GM12878 (cell line): ENCODE measurements at places on chromosomes 16 and 17. TPM values are rescaled to one million over a fixed set of nuclear protein-coding genes. Genes with fewer than 3 reads are reported as not detected.
A peak's percentile ranks its signal among the peaks of the same experiment; 100 is the strongest.

Gene CARD14
- total RNA-seq, result not detected in 2 replicates

Gene GRAPL
- 29.3 and 32.4 TPM in 2 replicates for total RNA-seq

DNA sequence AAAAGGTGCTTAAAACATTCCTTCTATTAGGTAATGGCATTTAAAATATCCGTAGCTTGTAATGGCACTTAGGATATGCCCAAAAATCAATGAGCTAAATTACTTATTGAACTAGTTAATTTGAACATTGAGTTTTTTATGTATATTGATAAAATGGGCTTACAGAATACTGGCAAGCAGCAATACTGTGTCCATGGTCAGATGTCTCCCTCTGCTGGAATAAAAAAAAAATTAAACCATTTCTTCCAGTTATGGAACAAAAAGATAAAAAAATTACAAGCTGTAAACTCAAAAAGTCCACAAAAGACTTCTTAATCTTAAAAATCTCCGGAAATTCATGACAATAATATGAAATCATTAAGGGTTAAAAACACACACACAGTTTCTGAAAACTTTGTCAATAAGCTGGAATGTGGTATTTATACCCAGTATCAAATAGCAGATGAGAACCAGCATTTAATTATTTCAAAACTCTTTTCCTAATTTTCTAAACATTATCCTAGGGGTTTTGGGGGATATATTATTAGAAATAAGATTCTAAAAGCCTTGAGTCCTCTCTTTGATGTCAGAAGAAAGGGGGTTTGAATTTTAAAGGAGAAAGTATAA is 21.5 kb upstream of the PSMD7 start:
- DNase-seq, result no peak

DNA sequence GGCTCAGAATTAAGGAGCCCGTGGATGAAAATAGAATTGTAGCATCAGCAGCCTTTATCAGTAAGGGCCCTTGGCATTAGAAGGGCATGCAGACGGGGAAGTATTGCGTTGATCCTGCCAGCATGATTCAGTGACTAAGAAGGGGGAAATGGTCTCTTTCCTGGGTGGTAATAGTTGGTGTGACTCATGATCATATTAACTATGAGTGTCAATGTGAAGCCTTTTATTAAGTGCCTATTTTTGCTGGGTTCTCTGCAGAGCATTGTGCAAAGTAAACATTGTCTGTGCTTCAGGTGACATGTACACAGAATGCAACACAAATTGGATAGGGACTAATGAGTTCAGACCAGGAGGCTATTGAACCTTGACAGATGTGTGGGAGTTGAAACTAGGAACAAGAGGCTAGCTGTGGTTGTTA is 24.5 kb downstream of the RCVRN start:
- DNase-seq, result peak; percentile 1

DNA sequence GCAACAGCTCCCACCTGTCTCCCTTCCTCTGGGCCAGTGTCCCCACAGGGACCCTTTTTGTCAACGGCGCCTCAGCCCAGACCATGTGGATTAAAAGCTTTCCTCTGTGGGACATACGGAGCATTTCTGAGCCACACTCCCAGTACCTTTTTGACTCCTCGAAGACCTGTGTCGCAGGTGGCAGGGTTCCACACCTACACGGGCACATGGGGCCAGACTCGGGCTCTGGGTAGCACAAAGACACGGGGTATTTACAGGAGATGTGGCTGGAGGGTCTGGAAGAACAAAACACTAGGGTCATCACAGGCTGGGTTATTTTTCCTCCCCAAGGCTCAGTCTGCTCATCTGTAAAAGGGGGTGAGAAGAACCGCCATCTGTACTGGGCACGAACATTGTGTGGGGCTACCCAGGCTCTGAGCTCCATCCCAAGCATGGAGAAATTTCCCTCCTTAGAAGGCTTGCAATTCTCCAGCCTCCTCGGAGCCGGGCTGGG is 32.5 kb upstream of the SNN start:
- no peak for DNase-seq

Gene NR1D1
- total RNA-seq, result 3.4 and 3.6 TPM in 2 replicates

- DNase-seq, result no peak
These were observed 10.0 kb upstream of the LITAF start for GRCh38 chr16:11596572-11597226.

DNA sequence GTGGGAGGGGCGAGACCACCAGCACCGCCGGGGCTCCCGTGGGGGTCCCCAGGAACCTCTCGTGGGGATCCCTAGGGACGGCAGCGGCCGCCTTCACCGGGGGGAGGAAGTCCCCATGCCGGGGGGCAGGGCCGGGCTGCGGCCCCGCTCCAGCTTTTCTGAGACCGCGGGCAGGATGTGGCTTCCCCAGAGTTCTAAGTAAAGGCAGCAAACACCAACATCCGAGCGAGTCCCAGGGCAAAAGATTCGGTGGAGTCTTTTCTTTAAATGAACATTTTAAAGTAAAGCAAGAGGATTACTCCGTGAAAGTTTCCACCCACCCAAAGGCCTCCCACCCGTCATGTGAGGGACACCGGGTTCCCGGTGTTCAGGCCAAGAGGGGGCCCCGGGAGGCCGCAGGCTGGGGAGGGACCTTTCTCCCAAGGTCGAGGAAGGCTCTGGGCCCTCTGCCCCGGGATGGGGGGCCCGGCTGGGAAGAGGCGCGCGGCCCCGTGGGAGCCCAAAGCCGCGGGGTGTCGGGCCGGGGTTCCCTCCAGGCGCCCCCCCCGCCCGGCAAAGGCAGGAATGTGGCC is 137.2 kb upstream of the RPH3AL start:
- no peak for DNase-seq

- no peak for DNase-seq
These were observed 639 bp upstream of the TRIM65 start for GRCh38 chr17:75897160-75898019.

GRCh38 chr16:46720619-46721018 is 27.5 kb downstream of the MYLK3 start:
- DNase-seq, result no peak

Gene SPNS2
- total RNA-seq, result 0.28 and 0.56 TPM in 2 replicates

DNA sequence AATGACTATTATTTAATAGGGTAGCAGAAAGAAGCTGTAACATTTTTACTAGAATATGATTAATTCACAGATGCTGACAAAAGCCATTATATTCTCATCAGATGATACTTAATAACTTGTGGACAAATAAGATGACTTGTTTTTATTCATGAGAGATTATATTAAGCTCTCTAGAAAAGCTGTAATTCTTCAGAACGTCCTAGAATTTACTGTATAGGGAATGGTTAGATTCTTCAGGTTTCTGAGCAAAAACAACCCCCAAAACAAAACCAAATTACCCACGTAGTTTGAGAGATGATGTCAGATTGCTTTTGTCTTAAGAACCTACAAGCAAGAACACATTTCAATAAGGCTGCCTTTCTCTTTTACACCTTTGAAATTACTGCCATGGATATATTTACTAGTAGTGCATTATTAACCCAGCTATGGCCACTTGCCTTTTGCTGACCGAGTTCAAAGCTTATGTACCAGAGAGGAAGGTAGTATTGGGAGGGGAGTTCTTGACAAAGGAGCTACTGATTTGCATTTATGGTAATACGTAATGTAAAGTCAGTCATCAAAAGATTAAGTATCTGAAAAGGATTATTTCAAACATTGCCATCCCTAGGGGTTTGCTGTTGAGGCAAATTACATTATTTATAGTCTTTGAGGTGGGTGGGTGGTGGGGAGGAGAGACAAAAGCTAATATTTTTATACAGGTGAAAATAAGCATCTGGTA is 51.7 kb downstream of the NLK start:
- no peak for DNase-seq

Gene GRAP
- total RNA-seq, result 50.4 and 51.2 TPM in 2 replicates

GRCh38 chr17:66966704-66967418 is 2.4 kb downstream of the CACNG4 start:
- DNase-seq, result no peak

DNA sequence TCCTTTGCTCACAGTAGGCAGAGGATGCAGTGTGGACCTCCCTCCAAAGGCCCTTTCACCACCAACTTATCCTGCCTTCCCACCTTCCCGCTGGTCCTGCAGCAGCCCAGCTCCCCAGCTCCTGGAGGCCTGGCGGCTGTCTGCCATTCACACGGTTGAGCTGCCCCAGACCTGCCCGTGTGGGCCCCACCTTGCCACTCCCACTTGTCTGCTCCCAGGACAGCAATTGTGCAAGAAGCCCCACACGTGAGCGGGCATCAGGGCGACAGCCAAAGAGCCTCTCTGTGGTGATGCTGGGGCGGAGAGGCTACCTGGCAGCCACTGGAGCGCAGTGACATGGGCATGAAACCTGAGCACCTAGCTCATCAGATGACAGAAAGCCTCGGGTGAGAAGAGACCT is 248.6 kb upstream of the MAF start:
- DNase-seq, result no peak

Gene NXN
- 0.29 and 0.36 TPM in 2 replicates for total RNA-seq

Gene DDX52
- total RNA-seq, result 23.5 and 27.8 TPM in 2 replicates

DNA sequence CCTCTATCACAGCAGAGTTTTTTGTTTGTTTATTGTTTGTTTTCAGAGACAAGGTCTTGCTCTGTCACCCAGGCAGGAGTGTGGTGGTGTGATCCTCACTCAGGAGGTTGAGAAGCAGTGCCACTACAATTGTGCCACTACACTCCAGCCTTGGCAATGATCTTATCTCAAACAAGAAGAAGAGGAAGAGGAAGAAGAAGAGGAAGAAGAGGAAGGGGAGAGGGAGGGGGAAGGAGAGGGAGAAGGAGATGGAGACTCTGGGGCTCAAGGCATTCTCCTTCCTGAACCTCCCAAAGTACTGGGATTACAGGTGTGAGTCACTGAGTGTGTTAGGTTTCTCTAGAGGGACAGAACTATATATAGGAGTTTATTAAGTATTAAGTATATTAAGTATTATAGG is 17.1 kb upstream of the C17orf58 start:
- no peak for DNase-seq

Gene COPS3
- total RNA-seq, result 92.4 and 102 TPM in 2 replicates

DNA sequence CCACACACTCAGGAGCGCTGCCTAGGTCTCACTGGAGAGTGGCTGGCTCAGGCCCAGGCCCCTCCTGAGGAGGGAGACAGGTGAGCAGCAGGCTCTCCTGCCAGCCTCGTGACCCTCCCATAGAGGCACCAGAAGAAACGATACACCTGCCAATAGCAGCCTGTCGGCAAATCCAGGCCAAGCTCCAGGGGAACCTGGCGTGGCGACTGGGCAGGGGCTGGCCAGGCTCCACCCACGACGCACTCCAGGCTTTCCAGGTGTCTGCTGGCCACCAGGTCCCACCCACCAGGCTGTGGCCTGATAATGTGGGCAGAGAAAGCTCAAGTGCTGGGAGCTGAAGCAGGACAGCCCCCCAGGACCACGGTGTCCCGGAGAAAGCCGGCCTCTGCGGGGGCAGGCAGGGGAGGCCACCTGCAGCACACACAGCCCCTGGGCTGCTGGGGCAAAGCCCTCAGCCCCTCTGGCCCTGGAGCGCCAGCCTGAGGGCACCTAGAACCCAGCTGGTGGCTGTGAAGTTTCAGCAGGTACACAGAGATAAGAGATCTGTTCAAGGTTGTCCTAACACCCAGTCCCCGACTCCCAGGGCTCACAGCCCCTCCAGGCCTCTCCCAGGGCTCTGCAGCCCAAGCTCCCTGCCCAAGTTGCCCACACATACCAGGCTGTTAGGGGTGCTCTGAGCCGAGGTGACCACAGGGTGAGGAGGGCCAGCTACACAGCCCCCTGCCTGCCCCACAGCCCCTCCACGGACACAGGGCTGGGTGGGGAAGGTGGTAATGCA is 2.4 kb downstream of the PGAP6 start:
- DNase-seq, result no peak

Gene SGCA
- total RNA-seq, result 0.51 and 0.56 TPM in 2 replicates

DNA sequence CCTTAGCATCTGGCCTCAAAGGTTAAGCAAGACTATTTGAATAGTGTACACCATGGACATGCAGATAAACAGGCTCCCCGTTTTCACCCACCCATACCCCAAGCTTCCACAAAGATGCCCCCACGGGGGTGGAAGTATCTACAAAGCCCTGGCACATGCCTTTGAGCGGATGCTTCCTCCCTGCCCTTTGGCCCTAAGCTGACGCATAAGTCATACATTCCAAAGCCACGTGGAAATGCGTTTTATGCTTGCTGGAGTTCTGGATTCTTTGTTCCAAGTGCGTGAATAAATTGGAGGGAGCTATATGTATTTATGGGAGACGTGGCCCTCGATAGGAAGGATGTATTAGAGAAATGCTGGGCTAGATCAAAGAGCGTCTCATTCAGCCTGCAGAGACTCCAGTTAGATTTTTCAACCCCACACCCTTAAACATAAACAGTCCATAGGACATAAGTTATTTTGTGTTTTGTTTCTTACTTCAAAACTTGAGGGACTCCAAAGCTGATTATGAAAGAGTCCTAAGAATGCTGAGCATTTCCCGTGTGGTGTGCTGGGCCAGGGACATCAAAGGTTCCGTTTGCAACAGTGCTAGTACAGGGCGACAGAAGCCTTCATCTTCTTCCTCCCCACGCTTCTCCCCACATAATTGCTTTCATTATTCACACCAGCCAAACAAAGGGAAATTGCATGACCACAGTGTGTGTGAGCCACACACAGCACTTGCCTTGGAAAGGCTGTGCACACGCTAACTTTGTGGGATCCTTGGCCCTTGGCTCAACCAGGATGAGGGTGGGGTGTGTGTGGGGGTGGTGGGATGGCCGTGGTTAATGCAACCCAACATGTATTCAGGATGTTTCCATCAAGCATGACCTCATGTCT is 73.6 kb downstream of the WIPI1 start:
- no peak for DNase-seq

GRCh38 chr16:55083052-55083451 is 152.4 kb downstream of the IRX5 start:
- no peak for DNase-seq

- no peak for DNase-seq
These were observed 16.2 kb upstream of the KIFC3 start for GRCh38 chr16:57818377-57819064.

DNA sequence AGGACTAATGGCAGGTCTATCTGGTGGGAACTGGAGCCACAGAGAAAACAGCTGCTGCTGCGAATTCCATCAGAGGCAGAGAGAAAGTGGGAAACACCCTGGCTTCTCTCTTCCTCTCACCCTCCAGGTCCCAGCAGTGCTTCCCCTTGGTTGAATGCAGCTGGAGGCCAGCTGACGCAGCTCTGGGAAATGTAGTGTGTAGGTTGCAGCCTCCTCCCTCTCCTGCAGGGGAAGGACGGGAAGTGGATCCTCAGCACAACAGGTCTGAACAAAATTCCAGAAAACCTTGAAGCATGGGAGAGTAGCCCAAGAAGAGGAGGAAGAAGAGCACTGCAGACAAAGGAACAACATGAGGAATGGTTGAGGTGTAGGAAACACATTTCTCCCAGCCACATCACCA is 67.8 kb upstream of the MMP2 start:
- no peak for DNase-seq

DNA sequence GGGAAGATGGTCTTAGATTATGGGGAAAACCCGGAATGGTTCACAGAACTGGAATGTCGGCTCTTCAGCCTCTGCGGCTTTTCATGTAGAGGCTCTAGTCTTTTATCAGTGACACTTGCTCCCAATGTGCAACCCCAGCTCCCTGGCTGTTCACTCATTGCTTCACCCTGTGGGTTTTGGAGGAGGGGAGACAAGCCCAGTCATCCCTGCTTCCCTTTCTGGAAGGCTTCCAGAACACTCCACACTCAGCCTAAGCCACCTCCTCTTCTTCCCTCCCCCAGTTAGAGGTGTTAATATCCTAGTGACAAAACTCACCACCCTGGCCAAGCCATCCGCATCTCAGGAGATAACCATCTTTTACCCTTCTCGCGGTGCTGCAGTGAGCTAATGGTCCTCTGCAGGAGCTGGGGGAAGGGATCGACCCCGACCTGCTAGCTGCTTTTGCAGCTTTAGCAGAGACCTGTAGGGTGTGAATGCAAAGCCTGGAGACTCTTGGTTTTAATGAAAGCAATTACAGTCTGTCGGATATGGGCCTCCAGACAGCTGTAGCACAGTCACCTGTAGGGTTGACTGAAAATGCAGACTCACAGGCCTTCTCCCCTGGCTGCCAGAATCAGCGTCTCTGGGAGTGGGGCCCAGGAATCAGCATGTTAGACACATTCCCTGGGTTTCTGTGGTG is 24.3 kb upstream of the LASP1NB start:
- DNase-seq, result no peak
